ENCODE measurements at places on chromosomes 12 and 14.
A peak's percentile ranks its signal among the peaks of the same experiment; 100 is the strongest.

- peak; percentile 41 for DNase-seq
Measured at GRCh38 chr12:25276199-25276937, 25.6 kb upstream of the KRAS start.

- no peak for DNase-seq
Measured at GRCh38 chr14:77991128-77991772, 178.9 kb upstream of the NRXN3 start.

DNA sequence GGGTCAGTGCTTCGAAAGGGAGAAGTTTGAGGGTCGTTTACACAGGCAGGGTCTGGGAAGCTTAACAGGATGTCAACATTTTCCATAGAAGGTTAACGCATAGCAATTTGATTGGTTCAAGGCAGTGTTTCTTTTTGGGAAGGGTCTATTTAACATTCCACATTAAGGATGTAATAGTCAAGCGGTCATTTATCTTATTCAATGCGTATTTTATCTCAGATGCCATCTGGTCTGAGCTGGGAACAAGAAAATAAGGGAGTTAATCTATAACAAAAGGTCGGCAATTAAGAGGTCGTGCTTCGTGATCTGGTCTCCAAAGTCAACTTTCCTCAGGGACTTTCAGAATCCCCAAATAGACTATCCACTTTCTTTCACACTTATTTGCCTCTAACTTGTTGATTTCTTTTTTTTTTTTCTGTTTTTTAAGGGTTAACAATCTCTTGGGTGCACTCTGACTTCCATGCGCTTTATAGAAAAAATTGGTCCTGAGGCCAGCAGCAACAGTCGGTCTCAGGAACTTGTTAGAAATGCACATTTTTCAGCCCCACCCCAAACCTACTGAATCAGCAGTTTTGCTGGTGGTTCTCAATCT lies 550 bp upstream of the RESF1 start:
- no peak for DNase-seq

- no peak for DNase-seq
Measured at GRCh38 chr12:68876461-68876860, 56.5 kb downstream of the CPM start.

DNA sequence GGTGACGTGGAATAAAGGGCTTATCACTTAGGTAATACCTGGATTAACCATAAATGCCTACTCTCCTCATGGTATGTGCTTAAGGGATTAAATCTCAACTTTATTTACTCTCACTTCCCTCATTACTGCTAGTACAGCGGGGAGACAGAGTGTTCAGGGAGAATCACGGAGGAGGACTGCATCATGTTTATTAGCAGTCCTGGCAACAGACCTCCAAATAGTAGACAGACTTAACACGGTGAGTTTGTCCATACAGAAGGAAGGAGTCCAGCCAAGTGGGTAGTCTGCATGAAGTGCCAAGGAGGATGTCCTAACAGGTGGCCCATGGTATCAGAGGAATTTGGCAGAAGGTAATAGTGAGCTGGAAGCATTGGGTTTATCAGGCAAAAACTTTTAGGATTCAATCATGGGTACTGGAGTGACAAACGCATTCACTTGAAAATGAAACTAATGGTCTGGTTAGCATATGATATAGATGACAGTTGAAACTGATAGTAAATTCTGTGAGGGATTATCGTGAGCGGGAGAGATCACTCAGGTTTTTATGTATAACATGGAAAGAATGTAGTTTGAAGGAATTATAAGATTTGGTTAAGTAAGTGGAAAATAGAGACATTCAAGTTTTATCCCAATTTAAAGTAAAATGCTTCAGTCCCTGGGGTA lies 471.8 kb downstream of the TMEM117 start:
- no peak for DNase-seq

DNA sequence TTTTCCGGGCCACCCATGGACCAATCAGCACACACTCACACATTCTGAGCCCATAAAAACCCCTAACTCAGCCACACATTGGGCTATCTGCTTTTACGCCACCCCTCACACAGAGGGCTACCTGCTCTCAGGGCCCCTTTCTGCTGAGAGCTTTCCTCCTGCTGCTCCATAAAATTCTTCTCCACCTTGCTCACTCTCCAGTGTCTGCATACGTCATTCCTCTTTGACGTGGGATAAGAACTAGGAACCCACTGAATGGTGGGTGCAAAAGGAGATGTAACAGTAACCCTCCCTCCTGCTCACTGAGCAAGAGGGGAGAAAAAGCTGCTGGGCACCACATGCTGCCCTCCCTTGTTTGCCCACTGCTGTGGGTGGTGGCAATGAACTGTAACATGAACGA lies 596.7 kb upstream of the TMEM132C start:
- DNase-seq, result no peak

DNA sequence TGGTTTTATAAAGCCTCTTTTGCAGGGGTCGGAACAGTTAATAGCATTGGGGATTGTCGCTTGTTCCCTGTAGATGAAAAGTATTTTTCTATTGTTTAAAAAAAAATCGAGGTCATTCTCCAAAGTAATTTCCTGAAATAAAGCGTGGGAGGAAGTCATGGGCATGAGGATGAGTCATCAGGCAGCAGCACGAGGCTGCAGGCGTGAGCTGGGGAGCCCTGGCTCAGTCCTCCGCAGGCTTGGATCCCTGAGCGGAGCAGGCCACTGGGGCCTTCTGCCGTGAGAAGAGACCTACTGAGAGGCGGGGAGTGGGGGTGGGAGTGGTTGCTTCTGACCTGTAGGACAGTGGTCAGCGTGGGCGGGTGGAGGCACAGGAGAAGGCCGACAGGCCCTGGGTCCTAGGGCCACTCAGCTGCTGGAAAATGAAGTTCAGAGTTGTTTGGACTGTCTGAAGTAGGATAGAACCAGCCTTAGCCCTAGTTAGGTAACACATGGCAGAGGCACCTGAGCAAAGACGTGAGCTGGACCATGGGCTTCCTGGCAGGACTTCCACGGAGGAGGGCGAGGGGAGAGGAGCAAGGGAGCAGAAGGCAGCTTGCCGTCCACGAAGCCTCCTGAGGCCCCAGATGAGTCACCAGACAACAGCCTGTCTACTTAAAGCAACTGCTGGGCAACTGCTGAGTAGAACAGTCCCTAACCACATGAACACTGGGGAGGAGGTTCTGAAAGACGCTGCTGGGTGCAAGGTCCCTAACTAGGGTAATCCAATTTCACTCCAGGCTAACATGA lies 21.1 kb upstream of the LGALS3 start:
- DNase-seq, result no peak

DNA sequence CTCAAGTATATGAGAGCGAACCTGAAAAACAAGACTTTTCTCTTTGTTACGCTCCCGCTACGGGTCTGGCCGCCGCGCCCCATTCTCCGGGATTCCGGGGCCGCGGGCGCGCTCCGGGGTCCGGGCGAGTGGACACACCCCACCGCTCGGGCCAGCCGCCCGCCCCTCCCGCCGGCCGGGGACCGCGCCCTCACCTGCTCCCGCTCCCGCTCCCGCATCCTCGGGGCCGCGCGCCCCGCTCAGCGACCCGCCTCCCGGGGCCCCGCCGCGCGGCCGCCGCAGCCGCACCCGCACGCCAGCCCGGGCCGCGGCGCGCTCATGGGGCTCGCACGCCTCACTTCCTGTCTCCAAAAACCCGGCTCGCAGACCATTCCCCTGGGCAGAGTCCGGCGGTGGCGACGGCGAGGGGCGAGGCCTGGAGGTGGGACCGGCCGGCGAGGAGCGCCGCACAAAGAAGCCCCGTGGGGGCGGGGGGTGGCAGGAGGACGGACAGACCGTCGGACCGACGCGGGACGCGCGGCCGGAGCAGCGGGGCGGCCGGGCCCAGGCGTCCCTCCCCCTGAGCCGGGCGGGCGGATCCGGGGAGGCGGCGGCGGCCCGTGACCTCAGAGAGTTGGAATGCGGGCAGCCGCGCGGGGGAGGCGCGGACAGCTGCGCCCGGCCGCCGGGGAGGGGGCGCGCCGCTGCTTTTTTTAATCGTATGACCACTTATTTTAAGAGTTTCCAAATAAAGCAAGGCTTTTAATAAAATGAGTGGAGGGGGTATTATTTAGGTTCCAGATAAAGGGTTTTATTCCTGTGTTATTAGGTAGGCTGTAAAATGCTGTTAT lies at the start of gene PTPN21:
TSS of gene PTPN21 (minus strand) at position 551 of the 830 bp plus-strand sequence. CDS start 4,590 bp downstream, outside the sequence.
- DNase-seq, result no peak

DNA sequence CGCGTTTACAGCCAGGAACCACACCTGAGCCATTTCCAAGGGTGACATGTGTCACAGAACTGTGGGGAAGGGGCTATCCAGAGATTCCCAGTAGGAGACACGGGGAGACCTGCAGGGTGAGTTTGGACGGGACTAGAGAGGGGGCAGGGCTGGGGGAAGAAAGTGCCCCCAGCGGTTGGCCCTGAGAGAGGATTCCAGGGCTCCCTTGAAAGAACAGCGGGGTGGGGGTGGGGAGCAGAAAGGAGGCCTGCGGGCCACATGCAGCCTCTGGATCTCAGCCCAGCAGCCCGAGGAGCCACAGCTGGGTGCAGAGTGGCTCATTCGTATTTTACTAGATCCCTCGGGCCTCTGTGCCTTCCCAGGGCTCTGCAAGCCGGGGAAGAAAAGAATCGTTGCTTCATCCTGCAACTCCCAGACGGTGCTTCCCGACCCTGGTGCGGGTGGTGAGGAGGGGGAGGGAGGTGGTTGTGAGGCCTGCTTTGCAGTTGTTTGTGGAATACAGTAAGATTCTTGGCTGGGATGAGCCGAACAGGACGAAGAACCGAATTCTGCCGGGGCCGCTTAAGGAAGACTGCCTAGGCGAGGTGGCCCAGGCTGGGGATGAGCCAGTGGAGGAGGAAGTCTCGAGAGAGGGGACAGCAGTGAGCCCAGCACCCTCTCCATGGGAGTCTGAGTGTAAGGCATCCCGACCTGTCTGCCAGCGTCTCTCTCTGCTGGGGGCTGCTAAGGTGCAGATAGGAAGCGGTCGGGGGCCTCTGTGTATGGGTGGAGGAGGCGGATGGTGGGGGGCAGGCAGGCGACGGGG lies 36.1 kb upstream of the ANKRD9 start:
- DNase-seq, result no peak

DNA sequence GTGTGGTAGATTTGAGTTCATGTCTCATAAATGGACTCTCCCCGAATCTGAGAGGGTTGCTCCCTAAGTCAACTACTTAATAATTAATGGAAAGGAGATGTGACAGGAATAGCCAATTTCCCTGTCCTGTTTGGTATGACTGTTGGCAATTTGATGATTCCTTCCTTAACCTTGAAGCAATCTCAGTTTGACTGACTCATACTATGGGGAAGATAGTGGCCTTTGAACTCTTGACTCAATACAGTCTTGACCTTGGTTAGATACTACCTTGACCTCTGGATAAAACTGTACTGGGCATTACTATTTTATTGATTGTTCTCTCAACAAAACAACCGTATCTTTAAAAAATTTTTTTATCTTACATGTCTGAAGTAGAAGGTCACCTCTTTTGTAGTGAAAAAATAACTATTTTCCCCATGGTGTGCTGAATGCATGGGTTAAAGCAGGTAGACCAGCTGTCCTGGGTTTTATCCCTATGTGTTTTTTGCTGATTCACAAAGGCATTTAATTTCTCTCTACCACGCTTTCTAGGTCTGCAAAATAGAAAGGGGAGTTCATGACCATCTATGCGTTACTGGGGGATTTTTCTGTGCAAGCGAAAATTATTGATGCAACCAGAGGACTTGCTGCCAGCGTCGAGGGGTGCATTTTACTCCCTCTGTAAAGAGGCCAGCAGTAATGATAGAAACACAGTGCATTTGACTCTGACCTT lies 80.1 kb downstream of the ETV6 start:
- DNase-seq, result no peak

GRCh38 chr12:100927826-100928225 lies 133.2 kb downstream of the ANO4 start:
- DNase-seq, result no peak

GRCh38 chr14:96997269-96997668 lies 200.1 kb downstream of the VRK1 start:
- DNase-seq, result no peak

- DNase-seq, result no peak
Measured at GRCh38 chr12:57215668-57216013, 953 bp upstream of the NXPH4 start.

- no peak for DNase-seq
Measured at GRCh38 chr12:113757221-113758002, 208.7 kb downstream of the RBM19 start.

DNA sequence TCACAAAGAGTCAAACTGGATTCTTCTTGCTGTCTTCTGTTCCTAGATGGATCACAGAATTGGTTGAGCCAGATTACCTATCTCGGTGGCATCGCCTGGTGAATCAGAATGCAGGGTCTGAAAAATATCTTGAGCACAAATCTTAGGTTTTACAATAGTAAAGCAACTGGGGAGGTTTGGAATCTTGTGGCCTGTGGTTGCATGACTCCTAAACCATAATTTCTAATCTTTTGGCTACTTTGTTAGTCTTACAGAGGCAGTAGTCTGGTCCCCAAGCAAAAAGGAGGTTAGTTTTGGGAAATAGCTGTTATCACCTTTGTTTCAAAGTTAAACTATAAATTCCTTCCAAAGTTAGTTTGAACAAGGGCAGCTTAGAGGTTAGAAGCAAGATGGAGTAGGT lies 1488.5 kb upstream of the FLRT2 start:
- no peak for DNase-seq

- no peak for DNase-seq
Measured at GRCh38 chr12:108425238-108425795, 86.2 kb upstream of the CMKLR1 start.

GRCh38 chr12:26773313-26774104 lies 59.5 kb downstream of the ITPR2 start:
- DNase-seq, result no peak

GRCh38 chr14:86639666-86640065 lies 1109.7 kb downstream of the FLRT2 start:
- DNase-seq, result no peak

DNA sequence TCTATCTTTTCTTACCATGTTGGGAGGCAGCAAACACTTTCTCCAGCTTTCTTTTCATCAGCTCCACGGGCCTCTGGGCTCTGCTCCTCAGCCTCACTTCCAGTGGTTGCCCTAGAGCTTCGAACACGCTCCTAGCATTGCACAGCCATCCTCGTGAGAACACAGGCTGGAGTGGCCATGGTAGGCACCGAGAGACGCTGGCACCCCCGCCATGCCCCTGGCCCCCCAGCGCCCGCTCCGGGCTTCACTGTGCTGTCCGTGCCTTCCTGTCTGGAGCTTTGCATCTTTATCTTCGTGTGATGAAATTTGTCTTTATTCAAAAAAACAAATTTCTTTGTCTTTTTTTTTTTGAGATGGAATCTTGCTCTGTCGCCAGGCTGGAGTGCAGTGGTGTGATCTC lies 352.2 kb downstream of the TMEM121 start:
- no peak for DNase-seq

DNA sequence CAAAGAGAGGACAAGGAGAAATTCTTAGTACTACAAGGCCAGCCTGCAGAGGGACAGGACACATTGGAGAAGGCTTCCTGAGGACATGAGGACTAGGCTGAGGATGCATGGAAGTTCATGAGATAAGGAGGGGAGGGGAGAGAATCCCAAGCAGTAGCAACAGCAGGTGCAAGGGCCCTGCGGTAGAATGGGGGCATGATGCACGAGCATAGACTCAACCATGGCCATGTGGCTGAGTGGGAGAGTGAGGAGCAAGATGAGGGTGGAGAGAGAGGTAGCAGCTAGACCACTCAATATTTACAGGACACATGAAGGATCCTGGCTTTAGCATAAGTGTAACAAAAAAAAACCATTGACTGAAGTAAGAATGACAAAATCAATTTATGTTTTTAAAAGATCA lies 128.1 kb downstream of the PPM1H start:
- no peak for DNase-seq

Data from activated CD4-positive, alpha-beta T cell treated with anti-CD3 and anti-CD28 coated beads for 1 hour (primary cell).